ENCODE measurements at places on chromosomes 16 and 17.

DNA sequence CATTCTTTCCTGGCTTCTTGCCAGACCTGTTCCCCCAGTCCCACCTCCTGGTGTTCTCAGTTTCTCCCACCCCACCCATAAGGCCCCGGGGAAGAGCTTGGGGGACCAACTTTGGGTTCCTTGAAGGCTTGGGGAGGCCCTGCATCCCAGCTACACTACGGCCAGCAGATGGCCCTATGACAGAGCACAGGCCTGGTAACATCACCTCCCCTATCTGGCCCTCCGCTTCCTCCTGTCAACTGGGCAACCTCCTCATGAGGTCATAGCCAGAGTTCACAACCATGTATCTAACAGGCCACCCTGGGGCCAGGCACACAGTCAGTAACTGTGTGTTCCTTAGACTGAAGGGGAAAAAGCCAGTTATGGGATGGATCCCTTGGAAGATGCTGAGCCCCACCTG, 31.4 kb downstream of the MYO15A start:
- peak; percentile 74 for DNase-seq

DNA sequence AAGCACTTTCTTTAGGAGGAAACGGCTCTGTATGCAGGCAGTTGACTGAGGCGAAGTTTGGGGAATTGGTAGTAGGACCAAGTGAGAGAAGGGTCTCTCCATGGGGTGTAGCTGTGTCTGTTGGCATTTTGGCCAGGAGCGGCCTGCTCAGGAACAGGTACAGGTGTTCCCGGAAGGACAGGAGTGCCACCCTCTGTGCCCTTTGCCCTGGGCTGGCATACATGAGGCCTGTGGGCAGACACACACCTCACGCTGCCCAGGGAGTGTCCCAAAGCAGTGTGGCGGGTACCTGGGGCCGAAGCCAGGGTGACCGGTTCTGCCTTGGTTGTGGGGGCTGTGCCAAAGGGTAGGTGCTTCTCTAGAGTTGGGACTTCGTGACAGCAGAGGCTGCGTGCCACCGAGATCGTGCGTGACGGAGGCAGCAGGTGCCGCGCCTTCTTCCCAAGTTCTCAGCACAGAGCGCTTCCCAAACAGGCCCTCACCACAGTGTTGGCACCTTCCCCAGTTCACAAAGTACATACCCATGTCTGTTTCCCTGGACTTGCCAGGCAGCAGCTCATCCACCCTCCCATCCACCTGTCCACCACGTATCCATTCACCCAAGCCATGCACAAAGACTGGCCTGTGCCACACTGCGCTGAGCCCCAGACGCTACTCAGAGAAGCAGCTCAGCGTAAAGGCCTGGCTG, 19.9 kb upstream of the TCF25 start:
- peak; percentile 79 for DNase-seq

DNA sequence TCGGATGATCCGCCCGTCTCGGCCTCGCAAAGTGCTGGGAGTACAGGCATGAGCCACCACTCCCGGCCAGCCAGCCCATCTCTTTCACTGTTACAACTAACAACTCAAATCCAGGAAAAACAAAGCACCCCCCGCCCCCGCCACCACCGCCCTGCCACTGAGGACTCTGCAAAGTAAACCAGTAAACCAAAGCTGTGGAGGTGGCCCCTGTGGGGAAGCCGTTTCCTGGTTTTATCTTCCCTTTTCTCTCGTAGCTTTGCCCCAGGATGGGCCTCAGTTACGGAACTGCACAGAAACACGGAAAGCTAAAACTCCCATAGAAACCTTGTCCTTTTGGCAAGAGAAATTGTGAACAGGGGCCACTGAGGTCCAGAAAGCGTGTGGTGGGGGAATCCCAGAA, 17.5 kb downstream of the CHMP6 start:
- no peak for DNase-seq

GRCh38 chr17:72354071-72354470, 233.3 kb downstream of the SOX9 start:
- no peak for DNase-seq

DNA sequence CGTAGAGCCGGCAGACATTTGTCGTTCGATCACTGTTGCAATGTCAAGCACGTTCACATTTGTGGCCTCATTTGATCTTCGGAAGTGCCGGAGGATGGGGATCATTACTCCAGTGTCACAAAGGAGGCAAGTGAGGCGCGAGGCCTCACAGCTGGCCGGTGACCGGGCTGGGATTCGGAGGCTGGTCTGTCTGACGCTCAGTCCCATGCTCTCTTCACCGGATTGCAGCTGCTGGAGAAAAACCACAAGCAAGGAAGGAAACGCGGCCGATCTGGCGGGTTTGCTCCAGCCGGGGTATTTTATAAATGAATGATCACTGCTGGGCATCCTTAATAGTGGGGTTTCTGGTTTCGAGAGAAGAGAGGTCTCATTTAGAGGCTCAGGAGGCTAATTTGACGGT, 127.8 kb downstream of the OR1D5 start:
- DNase-seq = no peak

- DNase-seq = no peak
These were observed 216.9 kb upstream of the CHMP6 start for GRCh38 chr17:80774643-80775281.

DNA sequence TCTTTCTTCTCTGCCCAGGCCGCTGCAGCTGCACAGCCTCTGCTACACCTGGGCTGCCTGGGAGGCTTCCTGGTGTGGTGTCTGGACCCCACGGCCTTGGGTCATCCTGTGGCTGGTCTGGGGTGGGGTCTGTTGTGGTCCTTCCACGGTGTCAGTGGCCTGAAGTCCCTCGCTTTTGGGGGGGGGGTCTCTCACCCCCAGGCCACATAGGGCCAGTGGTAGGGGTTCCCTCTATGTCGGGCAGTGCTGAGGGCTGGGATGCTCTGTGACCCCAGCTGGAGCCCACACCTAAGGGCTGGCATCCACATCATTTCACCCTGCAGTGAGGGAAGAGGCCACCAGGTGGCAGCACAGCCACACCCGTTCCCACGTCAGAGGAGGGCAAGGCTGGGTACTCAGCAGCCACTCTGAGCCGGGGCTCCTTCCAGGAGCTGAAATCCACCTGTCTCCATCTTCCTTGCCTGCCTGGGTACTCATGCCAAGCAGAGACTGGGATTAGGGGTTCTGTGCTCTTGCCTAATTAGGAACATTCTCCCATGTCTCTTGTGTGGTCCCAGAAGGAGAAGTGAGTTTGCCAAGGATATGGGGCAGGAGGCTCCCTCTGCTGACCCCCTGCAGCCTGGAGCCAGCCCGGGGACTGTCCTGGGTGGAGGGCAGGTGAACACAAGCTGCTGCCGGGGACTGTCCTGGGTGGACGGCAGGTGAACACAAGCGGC, 13.0 kb downstream of the ENGASE start:
- DNase-seq = peak; percentile 72

- DNase-seq = no peak
These were observed 5.6 kb downstream of the NT5C start for GRCh38 chr17:75125984-75126383.

- no peak for DNase-seq
These were observed 430 bp downstream of the BCAS3 start for GRCh38 chr17:60678118-60678444.

DNA sequence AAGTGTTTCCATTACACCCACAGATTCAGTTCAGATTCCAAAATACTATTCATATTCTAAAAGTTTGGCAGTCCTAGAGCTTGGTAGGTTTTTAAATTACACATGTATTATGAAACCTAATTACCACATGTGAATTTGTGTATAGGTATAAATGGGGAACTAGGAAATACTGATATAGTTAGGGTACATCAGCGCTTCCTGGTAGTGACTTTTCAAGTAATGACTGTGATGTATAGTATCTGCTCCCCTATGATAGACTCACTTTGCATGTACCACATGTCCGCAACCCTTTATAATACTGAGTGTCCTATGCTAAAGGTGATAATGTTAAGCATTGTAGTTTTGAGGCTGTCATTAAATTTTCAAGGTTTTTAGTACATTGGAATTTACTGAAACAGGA, 22.9 kb downstream of the CDK12 start:
- no peak for DNase-seq

DNA sequence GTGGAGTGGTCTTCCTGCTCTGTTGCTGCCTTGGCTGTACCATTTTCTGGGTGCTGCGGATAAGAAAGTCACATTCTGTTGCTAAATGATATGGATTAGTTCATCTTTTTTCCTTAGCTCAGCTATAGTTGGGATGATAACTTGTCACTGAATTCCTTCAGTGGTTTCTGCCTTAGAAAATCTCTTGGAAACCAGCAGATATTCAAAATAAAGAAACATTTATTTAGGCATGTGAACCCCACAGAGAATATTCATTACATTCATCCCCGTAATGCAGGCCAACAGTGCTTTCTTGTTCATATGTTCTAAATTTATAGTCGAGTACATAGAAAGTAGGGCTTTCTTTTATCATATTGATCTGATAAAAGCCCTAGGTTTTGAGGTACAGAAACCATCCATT, 151.3 kb downstream of the CYB561 start:
- DNase-seq = no peak

- no peak for DNase-seq
These were observed 17.2 kb downstream of the USP31 start for GRCh38 chr16:23131931-23132621.

DNA sequence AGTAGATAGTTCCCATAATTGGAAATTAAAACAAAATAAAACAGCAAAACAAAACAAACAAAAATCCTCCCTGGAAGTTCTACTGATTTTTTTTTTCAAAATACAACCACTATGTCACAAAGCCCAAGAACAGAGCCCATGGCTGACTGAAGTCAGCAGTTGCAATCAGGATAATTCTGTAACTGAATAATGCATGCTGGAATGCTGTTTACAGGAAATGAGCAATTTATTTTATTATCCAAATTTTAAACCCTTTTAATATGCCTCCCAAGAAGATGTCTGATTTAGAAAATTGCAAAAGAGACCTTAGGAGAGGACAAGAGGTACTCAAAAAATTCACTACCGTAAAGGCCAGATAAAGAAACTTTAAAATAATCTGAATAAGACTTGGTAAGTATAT, 578.2 kb downstream of the TOX3 start:
- DNase-seq = no peak

- no peak for DNase-seq
These were observed 18.1 kb downstream of the IRF8 start for GRCh38 chr16:85917012-85917411.

DNA sequence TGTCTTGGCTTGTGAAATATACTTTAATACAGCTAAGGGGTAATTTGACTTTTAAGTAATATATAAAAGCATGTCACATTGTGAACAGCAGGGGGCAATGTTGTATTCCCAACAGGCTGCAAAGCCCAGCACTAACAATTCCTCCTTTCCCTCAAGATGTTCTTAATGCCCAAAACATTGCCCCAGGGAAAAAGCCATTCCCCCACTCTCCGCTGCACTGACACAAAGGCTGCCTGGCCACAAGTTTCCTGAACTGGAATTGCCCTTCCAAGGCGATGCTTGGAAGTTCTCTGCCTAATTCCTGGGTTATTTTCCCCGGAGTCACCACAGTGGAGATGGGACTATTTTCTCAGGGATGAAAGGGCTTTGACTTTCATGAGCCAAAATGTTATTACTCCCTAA, 27.2 kb downstream of the CLEC16A start:
- no peak for DNase-seq

DNA sequence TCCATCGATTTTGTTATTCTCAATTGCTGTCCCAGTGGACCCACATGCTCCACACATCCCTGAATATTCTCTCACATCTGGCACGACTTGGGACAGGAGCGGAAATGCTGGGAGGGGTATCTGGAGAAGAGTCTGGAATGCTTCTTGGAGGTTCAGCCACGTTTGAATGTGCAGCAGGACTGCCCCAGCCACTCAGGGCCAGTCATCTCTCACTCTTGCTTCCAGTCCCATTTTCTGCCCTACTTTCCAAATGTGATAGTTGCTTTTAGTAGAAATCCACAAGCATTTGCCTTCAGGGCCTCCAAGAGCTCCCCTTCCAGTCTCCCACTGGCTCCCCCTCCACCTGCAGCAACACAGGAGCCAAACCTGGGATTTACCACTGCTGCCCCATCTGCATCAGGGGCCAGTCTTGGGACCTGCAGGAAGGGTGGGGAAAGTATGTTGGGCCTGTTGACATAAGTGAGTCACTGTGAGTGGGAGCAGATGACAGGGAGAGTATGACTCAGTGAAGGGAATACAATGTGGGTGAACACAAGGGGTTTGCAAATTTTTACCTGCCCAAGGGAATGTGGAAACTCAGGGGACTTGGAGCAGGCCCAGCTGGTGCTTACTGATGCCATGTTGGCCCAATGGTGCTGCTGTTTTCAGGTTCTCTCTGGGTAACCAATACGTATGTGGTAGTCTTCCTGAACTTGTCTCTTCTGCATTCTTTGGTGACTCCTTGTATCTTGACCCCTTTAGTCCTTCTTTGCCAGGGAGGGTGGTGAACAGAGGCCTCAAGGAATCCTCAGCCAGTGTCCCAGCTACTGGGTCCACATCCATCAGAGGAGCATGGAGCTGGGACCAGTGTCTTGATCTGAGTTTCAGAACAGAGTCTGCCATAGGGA, 78.8 kb upstream of the CRHR1 start:
- no peak for DNase-seq

Data from left lobe of liver (tissue), 2 donors.